ENCODE measurements at places on chromosomes 2 and 18.

DNA sequence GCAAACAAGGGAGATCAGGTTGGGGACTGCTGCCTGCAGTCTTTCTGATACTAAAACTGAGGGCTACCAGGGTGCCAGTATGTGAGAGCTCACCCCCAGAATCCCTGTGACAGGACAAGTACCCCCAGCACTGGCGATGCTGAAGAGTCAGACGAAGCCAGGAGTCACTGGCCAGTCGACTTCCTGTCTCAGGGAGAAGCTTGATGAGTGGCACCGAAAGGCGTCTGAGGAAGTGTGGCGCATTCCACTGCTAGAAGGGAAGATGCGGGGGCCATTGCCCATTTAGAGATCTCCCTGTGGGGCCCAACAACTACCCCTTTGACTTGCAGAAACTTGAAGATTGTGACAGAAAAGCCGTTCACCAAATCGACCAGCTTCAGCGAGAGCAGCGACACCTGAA lies 22.0 kb downstream of the MXD1 start:
- no peak for DNase-seq

DNA sequence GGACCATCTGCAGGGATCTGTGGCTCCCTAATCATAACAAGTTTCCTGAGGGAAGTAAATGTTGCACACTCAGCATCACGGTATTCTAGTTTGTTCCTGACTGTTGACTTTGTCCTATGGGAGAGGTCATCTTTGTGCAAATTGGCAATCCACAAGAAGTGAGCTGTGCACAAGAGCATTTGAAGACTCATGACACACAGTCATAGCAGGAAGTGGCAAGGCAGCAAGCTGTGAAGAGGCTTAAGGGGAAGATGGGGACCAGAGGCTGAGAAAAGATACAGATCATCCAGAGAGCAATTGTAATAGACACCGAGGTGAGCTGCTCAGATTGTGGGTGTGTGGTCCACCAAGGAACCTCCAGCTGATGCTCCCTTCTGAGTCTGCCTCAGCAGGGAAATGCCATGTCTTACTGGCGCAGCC lies 2.7 kb downstream of the TNP1 start:
- DNase-seq: no peak

GRCh38 chr2:171319164-171319810 lies 114.5 kb downstream of the METTL8 start:
- no peak for DNase-seq

DNA sequence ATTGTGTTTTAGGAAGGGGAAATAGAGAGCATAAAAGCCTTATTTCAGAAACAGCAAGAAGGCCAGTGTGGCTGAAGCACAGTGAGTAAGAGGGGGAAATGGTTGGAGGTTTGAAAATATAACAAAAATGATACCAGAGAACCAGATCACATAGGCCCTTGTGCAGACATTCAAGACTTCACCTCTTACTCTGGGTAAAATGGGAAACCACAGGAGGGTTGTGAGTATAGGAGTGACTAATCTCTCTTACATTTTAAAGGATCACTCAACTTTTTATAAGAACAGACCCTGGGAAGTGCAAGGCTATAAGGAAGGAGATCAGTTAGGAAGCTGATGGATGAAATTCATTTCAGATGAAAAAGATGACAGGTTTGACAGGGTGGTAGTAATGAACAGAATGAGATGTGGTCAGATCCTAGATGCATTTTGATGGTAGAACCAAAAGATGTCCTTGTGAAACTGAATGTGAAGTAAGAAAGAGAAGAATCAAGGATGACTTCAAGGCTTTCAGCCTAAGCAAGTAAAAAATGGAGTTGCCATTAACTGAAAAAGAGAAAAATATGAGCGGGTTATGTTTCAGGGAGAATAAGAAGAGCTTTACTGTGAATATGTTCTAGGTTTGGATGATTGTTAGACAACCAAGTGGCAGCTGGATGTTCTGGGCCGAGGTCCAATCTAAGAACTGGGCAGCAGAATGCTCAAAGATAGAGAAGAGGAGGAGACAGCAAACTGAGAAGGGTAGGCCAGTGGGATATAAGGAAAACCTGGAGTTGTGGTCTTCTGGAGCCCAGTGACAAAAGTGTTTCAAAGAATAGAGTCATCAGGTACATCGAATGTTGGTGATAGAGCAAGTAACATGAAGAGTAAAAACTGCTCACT lies 65.1 kb downstream of the USP40 start:
- DNase-seq: no peak

DNA sequence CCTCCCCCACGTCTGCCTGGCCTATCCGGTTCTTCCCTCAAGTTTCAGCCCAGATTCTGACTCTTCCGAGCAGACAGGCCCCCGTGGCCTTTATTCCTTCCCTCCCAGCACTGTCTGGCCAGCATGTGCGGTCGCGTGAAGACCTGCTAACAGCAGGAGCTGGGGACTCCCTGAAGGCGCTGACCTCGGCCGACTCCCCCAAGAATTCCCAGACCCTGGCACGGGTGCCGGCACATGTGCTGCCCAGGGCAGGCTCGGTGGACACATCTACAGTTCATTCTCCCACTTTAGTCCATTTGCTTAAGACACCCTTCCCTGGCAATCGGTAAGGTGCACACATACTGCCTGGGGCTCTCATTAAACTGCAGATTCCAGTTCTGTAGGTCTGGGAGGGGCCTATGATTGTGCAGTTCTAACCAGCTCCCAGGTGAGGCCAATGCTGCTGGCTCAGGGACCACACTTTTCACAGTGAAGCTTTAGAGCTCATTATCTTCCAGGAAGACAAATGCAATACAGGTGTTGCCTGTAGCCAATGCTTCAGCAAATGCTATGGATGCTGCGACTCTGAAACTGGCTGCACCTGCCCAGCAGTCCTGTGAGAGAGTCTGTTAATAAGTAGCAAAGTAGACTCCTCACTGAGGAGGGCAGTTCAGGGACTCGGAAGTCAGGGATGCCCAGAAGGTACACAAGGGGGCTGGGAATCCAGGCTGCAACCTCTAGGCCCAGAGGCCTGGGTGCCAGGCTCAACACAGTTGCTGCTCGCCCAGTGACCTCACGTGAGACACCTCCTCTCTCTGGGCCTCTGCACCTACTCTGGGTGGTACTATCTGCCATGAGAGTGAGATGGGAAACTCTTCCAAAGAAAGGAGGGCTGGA lies 45.4 kb upstream of the TAF1B start:
- no peak for DNase-seq

DNA sequence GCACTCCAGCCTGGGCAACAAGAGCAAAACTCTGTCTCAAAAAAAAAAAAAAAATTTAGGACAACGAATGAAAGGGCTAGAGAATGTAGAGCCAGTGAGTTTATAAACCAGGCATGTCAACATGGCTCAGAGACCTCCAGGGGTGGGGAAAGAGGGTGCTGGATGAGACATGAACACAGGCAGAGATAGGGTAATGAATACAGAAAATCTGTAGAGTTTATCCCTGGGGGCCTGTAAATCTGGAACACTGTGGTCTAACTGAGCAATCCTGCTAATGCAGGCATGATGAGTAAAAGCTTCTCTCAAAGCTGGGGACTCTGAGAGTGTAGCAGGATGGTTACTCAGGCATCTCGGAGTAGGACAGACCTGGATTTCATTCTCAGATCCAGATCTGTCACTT lies 59.2 kb upstream of the IGFBP2 start:
- no peak for DNase-seq

Measured in activated gamma-delta T cell (primary cell).